ENCODE measurements at places on chromosomes 6 and 20.

DNA sequence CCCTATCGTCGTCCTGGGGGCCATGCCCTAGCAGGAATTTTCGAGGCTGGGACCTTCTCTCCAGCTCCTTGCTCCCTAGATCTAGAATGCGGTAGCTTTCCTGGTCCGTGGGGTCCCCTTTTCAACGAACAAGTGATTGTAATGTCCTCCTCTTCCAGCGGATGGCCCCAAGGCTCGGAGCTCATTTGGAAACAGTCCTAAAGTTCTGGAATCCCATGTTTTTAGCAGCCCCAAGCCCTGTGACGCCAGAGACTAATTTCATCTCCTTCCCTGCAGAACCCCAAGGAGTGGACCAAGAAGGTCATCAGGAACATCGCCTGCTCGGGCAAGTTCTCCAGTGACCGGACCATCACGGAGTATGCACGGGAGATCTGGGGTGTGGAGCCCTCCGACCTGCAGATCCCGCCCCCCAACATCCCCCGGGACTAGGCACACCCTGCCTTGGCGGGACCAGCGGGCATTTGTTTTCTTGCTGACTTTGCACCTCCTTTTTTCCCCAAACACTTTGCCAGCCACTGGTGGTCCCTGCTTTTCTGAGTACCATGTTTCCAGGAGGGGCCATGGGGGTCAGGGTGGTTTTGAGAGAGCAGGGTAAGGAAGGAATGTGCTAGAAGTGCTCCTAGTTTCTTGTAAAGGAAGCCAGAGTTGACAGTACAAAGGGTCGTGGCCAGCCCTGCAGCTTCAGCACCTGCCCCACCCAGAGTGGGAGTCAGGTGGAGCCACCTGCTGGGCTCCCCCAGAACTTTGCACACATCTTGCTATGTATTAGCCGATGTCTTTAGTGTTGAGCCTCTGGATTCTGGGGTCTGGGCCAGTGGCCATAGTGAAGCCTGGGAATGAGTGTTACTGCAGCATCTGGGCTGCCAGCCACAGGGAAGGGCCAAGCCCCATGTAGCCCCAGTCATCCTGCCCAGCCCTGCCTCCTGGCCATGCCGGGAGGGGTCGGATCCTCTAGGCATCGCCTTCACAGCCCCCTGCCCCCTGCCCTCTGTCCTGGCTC lies 48.5 kb downstream of the PYGB start:
- DNase-seq: no peak

DNA sequence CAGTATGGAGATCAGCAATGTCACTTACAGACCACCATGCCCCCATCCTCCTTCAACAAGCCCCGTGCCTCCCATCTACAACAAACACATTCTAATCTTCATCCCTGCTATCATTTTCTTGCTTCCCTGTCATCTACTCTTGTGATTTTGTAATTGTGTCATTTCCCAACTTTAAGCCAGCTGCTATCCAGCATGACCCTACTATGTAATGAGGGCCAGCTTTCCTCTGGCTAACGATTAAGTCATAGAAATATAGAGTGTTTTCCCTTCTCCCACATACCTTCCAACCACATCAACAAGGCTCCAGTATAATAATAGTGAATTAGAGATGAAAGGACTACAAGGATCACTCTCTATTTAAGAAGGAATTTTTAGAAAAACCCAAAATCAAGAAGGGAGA lies 607.0 kb downstream of the TENT5A start:
- no peak for DNase-seq

DNA sequence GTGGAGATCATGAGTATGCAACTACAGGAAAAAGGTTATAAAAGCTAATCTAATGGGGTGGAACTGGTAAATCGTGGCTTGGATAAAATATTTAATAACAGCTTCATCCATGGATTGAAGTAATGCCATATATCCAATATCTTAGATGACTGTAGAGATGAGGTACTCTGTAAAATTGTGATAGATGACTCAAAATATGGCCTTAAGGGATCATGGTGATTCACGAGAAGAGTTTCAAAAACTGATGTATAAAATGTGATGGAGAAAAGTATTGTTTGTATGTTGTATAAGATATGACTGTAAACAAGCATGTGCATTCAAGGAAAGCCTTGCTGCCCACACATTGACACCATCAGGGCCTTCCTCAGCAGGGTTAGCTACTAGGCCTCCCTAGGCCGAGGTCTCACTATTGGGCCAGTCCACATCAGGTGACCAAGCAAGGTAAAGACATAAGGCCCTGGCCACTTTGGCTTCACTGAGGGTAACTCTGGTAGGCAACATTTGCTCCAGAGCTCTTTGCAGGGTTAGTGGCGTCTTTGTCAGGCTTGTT lies 17.7 kb upstream of the CCN6 start:
- no peak for DNase-seq

DNA sequence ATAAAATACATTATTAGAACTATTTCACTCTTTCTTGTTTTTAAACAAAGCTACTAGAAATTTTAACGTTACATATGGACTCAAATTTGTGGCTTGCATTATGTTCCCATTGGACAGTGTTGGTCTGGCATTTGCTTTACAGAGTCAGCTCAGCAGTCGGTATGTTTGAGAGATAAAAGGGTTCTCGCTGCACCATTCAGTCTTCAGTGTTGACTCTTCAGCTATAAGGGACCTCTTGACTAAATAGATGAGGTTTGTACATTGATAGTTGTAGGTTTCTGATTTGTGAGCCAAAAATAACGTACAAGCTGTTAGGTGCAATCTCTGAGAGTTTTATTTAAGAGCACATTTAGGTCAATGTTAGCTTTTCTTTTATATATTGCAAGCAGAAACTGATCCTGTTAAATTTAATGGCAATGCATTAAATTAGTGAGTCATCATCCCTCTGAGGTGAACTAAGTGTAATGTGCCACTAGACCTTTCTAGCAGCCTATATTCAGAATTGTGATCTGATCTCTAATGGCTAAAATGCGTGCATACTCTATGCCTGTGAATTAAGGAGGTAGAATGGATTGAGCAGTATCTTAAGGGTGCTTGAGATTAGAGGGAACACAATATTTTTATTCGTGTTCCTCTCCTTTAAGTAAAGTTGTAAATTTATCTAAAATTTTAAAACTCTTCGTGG lies 485.6 kb upstream of the SYNCRIP start:
- no peak for DNase-seq

DNA sequence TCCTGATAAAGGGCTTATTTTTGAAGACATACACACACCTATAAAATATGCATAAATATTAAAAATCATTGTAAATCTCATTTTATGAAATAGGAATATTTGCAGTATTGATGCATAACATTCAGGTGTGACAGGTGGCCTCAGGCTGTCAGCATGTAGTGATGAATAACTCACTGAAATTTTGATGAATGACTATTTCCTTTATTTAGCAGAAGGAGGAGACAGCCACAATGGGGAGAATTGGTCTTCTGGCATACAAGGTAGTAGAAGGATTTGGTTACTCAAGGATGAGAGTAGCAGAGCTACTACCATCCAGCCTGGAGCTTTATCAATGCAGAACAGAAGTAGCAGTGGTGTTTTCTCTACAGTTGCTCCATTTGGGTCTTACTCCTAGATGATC lies 47.2 kb downstream of the RGS17 start:
- no peak for DNase-seq

GRCh38 chr20:59818911-59819310 lies 114.5 kb downstream of the SYCP2 start:
- DNase-seq: no peak

- DNase-seq: no peak
These were observed 43.0 kb downstream of the HDDC2 start for GRCh38 chr6:125258651-125259353.

DNA sequence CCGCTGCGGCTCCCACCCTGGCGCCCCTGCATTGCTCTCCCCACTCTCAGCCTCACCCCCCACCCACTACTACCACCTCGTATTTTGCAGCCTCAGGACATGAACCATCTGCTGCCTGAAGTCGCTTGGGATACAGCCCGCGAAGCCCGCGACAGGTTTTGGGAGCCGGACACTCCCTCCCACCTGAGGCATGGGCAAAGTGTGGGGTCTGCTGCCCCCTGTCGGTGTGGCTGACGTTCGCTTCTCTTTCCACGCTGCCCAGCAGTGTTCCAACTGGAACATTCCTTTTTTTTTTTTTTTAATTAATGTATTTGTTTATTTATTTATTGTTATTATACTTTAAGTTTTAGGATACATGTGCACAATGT lies 15.3 kb upstream of the LPA start:
- no peak for DNase-seq

- DNase-seq: no peak
These were observed at the start of gene TCF15 for GRCh38 chr20:610130-611046. TCF15 (minus strand) TSS chr20:610309; CDS start chr20:610237, 72 bp downstream.

DNA sequence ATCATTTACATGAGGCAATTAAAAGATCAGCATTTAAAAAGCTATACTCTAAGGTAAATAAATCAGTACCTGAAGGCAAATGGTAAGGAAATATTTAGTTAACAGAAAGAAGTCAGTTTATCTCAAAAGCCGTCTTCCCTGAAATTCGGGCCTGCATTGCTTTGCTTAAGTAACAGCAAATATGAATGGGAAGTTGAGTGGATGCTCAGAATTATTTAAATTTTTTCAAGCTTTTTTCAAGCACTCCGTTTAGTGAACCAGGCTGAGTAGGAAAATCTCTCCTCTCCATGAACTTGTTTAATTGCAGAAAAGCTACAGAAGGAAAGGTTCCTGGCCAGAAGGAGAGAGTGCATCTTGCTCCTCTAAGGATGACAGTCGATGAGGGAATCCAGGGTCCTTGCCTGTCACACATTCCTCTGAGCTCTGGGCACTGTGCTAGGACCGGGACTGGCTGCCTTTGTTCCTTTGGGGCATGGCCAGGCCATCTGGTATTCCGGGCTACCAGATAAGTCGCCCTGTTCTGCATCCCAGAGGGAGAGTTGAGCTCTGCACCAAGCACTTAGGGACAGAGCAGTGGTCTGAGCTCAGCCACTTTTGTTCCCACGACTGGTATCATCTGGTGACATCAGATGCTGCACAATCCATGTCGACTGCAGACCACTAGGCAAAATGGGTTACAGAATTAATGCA lies 77.6 kb downstream of the RIN2 start:
- DNase-seq: no peak

- DNase-seq: no peak
These were observed 2.8 kb upstream of the VSX1 start for GRCh38 chr20:25084626-25085187.

DNA sequence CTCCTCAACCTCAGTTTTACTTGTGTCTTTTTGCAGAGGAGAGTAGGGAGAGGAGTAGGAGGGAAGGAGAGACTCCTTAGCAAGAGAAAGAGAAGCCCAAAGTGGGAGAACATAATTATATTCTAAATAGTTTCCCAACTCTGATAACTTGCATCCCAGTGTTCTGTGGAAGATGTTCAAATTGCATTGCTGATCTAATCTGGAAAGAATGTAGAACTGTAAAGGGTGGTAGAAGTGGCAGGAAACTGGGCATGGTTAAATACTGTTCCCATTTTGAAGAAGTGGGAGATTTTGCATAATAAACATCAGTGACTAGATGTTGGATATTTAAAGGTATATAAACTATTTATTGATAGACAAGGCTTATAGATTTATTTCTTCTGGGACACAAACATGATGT lies 42.6 kb upstream of the HMGN3 start:
- no peak for DNase-seq

- no peak for DNase-seq
These were observed 912 bp downstream of the SNRNP48 start for GRCh38 chr6:7590918-7591302.

GRCh38 chr6:74551896-74552295 lies 654.0 kb downstream of the COL12A1 start:
- DNase-seq: no peak

GRCh38 chr6:42708096-42708495 lies 14.3 kb downstream of the PRPH2 start:
- no peak for DNase-seq

GRCh38 chr20:10249048-10249770 lies 30.6 kb downstream of the SNAP25 start:
- no peak for DNase-seq

- DNase-seq: no peak
These were observed 173.2 kb upstream of the SOX4 start for GRCh38 chr6:21420146-21420878.

DNA sequence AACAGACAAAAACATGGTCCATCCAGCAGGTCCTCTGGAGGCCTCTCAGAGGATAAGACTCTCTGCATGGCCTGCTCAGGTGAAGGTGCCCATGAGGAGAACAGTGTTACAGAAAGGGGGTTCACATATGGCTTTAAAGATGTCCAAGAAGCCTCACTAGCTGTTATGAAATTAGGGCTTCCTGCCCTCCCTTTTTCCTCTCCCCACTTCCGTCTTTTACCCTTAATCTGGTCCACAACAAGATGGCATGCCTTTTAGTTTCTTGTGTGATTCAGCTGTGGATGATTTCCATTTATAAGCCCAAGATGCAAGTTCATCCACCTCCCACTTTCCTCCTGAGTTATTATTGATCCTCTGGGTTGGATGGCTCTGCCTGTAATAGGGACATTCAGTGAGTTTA lies 14.0 kb downstream of the GCNT2 start:
- no peak for DNase-seq

- DNase-seq: no peak
These were observed 17.6 kb downstream of the CD109 start for GRCh38 chr6:73713426-73714147.

GRCh38 chr6:2296781-2297180 lies 51.4 kb upstream of the GMDS start:
- no peak for DNase-seq

GRCh38 chr20:19252451-19253120 lies 40.1 kb downstream of the SLC24A3 start:
- no peak for DNase-seq

DNA sequence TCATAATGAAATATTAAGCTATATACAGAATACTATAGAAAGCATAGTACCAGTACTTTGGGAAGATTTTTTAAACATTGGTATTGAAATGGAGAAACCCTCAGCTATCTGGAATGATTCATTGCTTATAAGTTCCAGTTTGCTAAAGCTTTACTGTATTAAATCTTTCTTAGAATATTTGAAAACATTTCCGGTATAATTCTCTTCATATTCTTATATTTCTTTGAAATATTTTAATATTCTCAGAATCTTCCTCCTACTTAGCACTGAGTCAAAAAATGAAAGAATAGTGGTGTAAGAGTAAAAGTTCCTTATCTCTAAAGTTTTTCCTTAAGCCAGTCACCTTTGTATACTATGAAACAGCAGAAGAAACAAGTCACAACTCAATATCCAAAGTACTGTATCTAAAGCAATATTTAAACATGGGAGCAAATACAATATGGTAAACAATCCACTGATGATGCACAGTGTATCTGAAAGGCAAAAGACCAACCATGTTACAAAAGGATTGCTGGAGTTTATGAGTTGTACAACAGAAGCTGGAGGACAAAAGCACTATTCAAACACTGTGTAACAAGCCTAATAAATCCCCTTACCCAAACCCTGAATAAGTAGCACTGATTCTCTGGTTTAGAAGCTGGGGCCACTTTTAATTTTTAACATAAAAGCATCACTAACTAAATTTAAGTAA lies 102.1 kb downstream of the PRDM1 start:
- DNase-seq: no peak
